ENCODE measurements at places on chromosomes 5 and 9.

GRCh38 chr5:60437308-60437707, 262.7 kb downstream of the DEPDC1B start:
- DNase-seq, result no peak

DNA sequence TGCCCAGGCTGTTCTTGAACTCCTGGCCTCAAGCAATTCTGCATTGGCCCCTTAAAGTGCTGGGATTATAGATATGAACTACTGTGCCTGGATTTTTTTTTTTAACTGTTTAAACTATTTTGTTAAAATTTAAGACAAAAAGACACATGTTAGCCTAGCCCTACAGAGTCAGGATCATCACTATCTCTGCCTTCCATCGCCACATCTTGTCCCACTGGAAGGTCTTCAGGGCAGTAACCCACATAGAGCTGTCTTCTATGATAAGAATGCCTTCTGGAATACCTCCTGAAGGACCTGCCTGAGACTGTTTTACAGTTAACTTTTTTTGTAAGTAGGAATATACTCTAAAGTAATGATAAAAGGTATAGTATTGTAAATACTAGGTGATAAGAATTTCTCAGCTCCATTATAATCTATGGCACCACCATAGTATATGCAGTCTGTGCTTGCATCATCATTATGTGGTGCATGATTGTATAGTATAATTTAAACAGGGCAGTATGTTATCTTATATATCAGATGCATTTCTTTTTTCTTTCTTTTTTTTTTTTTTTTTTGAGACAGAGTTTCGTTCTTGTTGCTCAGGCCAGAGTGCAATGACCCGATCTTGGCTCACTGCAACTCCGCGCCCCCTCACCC, 52.7 kb downstream of the DENND4C start:
- no peak for DNase-seq

DNA sequence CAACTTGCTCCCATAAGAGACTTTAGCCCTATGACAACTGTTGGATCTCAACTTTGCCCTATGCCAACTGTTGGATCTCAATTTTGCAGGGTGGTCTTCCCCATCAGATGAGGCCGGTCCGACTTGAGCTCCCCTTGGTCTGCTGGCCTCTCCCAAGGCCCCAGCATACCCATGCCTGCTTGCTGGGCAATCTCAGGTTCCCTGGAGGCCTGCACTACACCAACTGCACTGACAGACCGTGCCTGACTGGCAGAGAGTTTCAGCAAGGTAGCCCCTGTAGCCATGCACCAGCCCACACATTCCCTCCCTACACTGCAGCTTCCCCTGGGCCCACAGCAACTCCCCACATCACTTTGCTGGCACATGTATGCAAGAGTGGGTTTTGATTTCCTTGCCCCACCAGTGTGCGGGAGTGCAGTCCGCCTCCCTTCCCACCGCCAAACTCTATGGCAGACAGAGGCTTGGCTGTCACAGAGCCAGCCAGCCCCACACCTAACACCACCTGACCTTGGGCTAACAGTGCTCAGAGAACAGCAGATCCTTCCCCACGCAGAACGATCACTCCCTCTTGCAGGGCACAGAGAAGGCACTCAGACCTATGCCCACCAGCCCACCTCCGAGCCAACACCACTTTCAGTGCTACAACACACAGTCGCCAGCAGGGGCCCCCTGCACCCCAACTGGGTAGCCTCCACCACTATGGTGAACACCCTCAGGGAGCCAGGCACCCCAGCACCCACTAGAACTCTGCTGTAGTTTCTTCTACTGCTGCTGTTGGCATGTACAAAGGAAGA, 279.9 kb upstream of the COX7C start:
- DNase-seq, result no peak

DNA sequence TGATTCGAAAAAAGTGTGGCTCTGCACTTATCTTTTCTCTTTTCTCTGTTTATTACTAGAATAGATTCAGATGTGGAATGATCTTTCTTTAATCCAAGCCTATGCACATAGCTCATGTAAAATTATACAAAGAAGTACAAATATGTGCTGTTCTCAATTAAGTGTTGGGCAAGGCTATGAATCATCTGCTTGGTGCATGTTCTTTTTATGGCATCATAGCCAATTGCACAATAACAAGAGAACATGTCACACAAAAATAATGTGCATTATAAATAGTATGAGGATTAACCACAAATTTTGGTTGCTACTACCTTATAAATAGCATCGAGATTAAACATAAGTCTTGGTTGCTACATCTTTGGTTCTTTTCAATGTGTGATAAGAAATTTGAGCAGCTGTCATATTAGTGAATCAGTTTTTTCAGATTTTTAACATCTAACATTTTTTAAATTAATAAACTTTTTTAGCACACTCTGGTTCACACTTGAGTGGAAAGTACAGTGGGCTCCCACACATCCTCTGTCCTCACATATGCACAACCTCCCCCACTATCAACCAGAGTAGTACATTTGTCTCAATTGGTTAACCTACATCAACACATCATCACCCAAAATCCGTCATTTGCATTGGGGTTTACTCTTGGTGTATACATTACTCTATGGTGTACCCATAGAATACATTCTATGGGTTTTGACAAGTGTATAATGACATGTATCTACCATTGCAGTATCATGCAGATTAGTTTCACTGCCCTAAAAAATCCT, 6.8 kb upstream of the RECK start:
- DNase-seq, result peak; percentile 37

DNA sequence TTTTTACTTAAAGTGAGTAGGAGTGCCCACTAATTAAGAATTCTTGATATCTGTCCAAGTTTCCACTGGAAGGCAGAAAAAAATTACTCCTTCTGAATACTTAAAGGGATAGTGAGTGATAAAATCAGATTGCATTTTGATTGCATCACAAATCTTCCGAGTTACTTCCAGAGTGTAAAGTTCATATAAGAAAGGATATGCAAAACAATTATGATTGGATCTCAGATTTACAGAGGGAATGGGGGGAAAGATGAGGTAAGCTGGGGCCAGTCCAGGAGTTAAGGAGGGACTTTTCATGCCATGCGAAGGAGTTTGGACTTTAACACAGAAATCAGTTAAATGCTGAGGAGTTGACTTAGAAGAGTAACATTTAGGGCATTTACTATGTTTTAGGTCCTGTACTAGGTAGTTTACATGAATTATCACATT, 9.3 kb upstream of the RNF145 start:
- DNase-seq, result no peak

DNA sequence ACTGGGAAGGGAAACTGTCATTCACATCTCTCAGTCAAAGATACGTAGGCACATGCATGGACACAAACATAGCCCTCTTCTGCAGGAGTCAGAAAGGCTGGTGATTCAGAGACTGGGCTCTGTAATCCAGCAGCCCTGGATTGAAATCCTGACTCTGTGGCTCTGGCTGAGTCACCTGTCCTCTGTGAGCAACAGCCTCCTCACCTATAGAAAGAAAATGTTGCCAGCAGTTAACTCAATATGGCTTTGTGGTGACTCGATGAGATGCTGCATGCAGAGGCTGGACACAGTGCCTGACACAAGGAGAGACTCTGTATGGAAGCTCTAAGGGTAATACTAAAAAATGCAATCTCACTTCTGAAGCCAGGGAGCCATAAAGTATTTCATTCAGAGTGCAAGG, 23.9 kb upstream of the CDKN2AIPNL start:
- DNase-seq, result no peak

DNA sequence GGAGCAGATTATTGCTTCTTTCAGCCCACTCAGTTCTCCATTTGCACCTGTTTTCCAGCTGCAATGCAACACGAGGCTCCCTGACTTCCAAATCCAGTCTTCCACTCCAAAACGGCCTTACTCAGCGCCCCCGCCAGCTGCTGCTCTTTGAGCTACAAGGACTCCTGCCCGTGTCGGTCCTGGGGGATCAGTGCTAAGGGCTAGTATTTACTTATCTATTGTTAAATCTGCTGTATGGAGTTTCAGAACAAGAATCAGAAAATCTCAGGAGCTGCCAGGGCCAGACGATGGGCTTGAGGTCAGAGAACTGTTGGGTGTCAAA, 44.1 kb downstream of the OR2V1 start:
- DNase-seq, result no peak

DNA sequence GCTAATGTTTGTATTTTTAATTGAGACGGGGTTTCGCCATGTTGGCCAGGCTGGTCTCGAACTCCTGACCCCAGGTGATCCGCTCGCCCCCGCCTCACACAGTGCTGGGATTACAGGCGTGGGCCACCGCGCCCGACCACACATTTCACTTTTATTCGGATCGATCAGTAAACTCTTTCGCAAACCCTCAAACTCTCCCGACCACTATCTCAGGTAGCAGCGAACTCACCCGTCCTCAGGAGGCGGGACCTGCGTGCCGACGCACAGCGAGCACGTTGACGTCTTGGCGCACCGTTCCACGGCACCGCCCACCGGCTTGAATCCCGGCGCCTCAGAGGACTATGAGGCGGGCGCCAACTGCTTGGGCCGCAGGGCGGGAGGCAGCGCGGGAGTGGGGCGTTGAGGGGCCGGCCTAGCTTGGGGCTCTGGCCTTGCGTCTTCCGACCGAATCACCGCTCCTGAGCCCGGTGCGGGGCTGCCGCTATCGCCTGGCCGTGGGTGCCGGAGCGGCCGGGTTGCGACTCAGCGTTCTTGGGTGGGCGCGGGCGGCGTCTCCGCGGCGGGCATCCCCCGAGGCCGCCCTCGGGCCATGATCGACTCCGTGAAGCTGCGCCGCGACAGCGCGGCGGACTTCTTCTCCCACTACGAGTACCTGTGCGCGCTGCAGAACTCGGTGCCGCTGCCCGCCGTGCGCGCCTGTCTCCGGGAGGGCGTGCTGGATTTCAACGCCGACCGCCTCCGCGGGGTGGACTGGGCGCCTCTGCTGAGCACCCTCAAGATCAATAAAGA, at the start of gene CEP78:
TSS of gene CEP78 (plus strand) at position 314 of the 789 bp plus-strand sequence. CDS start at position 590, 276 bp downstream.
- DNase-seq, result peak; percentile 3

GRCh38 chr9:88748566-88749261, 213.7 kb downstream of the NXNL2 start:
- no peak for DNase-seq

DNA sequence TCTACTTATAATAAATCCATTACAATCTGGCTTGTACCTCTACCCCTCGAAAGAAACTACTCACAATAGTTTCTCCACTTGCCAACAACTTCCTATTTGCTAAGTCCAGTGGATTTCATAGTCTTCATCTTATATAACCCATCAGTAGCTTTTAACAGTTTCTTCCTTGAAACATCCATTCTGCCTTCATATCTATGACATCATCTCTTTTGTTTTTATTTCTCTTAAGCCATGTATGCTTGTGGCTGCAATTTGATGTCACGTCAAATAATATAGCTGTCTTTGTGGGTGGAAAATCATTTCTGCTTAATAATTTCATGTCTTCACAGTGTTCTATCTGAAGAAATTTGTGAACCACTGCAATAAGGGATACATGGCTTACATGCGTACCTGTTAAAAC, 77.5 kb upstream of the GRHPR start:
- DNase-seq, result no peak

All from SIG-M5 (cell line).